ENCODE measurements at places on chromosomes 5 and 9.

- DNase-seq: no peak
Observed at GRCh38 chr9:101073122-101073521, 44.6 kb downstream of the PLPPR1 start.

DNA sequence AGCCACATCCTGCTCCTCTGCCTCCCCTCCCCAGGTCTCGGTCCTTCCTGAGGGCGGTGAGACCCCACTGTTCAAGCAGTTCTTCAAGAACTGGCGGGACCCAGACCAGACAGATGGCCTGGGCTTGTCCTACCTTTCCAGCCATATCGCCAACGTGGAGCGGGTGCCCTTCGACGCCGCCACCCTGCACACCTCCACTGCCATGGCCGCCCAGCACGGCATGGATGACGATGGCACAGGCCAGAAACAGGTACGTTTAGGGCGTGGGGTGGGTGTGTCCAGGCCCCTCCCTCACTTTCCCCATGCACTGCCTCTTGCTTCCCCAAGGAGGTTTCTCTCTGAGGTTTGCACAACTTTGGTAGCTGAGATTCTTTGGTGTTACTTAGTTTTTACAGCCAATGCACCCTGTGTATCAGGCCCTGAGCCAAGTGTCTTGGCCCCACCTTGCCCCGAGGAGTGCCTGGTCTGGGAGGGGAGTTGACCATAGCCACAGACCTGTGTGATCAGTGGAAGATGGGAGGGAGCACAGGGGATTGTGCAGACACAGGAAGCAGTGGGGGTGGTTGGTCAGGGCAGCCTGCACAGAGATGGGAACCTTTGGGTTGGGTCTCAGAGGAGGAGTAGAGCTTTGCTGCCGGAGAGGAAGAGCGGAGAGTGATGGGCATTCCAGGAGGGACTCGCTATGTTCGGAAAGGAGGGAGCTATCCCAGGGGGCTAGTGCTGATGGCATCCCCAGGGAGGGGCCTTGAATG, 50.8 kb downstream of the GSN start:
- DNase-seq: no peak

- DNase-seq: no peak
Observed at GRCh38 chr9:28782630-28783029, 1209.3 kb upstream of the C9orf72 start.

DNA sequence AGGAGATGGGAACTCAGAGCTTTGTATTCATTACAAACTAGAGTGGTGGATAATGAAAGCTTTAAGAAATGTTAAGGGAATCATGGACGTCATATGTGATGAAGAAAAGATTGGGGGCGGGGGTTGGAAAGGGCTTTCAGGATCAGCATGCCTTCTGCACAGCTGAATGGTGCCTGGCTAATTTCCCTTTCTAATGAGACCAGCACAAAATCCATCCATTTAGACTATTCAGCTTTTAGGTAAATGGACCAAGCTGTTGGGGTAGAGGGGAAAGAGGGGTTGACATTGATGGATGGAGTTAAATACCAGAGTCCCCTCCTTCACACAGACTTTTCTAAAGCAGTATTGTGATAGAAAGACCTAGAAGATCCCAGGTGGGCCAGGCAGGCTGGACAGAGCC, 737.9 kb upstream of the WWC1 start:
- no peak for DNase-seq

DNA sequence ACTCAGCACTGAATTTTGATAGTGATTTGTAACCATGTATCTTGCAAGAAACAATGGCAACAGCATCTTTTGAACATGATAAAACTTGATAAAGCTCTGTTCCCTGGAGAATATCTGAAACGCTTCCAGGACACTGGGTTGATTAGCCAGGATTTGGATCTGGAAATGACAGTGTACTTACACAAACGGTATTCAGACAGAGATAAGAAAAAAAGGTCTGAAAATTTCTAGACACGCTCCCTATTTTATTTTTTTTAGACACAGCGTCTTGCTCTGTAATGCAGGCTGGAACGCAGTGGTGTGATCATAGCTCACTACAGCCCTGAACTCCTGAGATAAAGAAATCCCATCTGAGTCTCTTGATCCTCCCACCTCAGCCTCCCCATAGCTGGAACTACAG, 109.0 kb downstream of the GNAQ start:
- DNase-seq: no peak

DNA sequence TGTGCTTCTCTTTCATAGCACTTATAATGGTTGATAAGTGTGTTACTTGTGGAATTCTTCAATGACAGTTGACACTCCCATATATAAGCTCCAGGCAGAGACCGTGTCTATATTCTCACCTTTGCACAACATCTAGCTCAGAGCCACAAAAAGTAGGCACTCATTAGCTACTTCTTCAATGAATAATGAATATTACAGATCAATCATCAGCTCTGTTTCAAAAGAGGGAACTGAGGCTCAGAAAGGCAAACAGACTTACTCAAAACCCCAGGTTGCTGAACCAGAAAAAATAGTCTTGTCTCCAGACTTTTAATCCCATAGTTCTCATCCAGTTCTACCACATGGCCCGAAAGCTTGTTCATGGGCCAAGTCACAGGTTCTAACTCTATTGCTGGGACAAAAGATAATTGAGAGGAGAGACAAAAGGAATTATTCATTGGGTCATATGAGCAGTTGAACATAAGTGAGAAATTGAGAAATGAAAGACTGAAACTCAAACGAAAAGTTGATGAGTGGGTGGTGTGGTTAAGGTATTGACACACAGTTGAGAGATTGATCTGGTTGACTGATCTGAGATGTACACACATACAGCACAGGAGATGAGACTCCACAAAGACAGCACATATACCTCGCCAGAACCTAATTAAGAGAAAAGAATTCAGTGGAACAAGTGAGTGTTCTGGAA, 381.6 kb downstream of the EFNA5 start:
- peak; percentile 55 for DNase-seq

- DNase-seq: no peak
Observed at GRCh38 chr5:24080046-24080445, 564.7 kb downstream of the CDH10 start.

GRCh38 chr5:173333925-173334661, 5.9 kb upstream of the STC2 start:
- DNase-seq: no peak

Data from GM10248 (cell line).